ENCODE measurements at places on chromosomes 3 and 15.
A peak's percentile ranks its signal among the peaks of the same experiment; 100 is the strongest.

GRCh38 chr15:54575586-54575985, 597.3 kb downstream of the UNC13C start:
- DNase-seq, result no peak

- no peak for DNase-seq
Observed at GRCh38 chr3:13065727-13066126, 7.5 kb downstream of the IQSEC1 start.

DNA sequence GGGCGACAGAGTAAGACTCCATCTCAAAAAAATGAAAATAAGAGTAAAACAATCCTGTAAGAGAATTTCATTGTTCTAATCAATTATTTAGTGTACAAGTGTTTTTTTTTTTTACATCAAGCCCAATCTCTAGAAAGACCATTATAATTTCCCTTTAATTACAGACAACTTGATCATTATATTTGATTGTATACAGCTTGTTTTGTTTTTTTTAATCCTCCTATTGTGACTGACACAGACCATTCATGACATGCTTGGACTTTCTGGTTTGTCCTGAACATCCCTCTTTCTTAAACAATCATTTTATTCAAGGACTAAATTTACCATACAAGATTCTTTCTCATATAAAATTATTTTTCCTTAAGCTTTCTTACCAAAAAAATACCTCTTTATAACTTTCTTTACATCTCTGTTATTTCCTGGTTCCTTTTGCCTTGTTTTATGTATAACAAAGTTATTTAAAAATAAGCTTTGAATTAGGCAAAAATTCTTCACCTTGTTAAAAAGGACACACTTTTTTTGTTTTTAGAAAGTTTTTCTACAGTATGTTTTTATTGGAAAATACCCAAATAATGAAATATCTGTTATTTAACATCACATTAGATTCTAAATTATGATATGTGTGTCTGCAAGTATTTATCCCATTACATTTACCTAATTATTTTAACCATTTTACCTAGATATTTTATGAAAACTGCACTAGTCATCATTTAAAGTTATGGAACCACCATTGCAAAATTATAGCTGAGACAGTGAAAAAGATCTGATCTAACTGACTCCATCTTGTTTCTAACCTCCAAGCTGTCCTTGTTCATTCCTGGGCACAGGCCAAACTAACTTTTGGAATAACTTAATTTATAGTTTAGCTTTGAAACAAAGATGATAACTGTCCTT, 26.1 kb upstream of the GFM1 start:
- DNase-seq, result no peak

GRCh38 chr15:92059036-92059970, 205.8 kb downstream of the SLCO3A1 start:
- DNase-seq, result no peak

DNA sequence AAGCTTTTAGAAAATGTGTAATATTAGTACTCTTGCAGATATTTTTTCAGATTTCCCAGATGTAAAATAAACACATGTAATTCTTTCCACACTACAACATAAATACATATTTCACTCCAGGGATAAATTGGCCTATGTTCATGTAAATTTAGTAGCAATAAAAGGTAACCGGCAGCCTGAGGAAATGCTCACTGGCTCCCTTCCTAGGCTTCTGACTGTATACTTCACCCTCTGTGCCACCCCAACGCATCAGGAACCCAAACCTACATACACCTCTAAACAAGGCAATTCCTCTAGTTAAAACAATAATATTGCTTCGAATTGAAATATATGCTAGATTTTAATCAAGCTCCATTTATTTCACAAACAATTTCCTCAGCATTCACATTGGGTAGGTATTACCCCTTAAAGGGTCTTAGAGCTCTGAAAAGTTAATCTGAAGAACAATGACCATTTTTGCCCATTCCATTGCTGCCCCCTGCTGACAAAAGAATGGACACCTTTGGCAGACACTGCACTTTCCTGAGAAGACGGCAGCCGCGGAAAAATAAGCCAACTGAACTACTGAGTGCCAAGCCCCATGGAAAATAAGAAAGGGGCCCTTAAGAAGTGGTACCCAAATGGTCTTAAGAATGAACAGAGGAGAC, 212.5 kb downstream of the OSBPL10 start:
- peak; percentile 48 for DNase-seq

DNA sequence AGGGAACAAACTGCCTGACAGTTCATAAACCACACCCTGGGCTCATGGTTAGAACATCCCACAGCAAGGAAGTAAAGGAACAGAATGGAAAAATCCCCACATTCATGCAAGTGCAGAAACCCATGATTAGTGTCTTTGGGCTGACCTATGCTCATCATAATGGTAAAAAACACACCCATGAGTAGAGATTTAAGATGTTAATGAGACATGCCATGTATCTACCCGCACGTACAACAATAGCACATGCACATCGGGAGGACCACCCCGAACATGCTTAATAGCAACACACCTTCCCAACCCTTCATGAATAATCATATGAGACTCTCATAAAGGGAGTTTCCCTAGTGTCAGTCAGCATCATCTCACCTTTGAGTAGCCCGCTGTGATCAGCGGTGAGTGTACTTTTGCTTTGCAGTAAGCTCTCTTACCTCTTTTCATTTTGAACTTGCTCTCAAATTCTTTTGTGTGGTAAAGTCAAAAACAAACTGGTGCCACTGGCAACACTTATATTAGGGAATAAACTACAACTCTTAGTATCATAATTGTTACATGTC, 23.2 kb downstream of the ZBED2 start:
- no peak for DNase-seq

GRCh38 chr15:45849136-45849535, 214.3 kb downstream of the SQOR start:
- DNase-seq, result no peak
